ENCODE measurements at places on chromosomes 12 and 14. TPM values are rescaled to one million over a fixed set of nuclear protein-coding genes. Genes with fewer than 3 reads are reported as not detected.

- no peak for DNase-seq
Measured at GRCh38 chr12:112998987-112999767, 20.9 kb downstream of the OAS2 start.

DNA sequence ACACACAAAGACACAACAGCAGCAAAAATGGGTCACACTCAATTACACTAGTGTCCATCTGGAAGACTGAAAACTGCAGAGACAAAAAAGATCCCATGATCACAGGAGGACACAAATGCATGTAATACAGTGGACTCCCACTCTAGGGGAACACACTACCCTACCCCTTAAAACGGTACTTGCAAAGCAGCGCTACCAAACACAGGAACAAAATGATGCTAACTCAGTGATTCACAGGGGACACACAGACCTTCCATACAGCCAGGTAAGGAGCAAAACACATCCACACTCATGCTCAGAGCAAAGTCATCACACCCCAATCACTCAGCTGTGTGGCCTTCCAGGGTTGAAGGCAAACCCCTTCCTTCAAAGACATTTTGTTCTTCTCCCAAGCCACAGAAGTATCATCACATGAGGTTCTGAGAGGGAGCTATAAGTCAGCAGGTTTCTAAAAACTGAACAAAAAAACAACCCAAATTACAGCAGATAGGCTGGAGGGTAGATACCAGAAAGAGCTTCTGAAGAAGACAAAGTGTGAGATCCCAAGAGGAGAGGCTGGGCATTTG lies 14.8 kb downstream of the SMUG1 start:
- no peak for DNase-seq

DNA sequence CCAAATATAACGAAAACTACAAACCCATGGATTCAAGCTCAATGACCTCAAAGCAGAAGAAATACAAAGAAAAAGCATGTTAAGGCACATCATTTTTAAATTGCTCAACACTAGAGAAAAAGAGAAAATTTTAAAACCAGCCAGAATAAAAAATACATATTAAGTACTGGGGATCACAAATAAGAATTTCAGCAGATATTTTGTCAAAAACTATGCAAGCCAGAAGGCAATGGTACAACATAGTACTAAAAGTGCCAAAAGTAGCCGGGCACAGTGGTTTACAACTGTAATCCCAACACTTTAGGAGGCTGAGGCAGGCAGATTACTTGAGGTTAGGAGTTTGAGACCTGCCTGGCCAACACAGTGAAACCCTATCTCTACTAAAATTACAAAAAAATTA lies 10.2 kb downstream of the SGPP1 start:
- DNase-seq, result peak; percentile 38

DNA sequence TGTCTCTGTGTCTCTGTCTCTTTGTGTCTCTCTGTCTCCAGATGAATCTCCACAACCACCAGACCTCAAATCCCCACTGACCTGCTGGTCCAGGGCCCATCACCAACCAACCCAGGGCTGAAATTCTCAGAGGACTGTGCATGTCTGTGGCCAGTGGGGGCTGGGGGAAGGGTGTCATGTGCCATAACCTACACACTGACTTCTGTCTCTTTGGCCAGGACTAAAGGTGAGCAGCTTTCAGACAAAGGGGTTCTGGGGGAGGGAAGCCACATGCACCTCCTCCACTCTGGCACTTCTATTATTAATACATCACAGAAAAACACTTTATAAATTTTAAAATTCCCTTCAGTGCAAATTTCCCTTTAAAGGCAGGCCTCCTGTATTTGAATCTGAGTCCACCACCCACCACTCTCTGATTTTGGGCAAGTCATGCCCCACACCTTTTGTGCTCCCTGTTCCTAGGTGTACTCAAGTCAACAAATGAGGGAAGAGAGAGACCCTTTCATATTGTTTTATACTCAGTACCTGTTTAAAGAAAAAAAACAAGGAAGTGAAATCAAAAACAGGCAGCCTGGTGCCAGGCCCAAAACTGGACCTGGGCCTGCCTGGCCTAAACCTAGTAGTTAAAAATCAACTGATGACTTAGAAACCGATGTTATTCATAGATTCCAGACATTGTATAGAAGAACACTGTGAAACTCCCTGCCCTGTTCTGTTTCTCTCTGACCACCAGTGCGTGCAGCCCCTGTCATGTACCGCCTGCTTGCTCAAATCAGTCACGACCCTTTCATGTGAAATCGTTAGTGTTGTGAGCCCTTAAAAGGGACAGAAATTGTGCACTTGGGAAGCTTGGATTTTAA lies 80.2 kb downstream of the TUNAR start:
- no peak for DNase-seq

Gene CLEC2D
- total RNA-seq, result 3.5 TPM

Gene SALL2
- 1.1 TPM for total RNA-seq

Gene TESPA1
- total RNA-seq, result 1.5 TPM

Gene SLC6A12
- total RNA-seq, result not detected
